ENCODE measurements at places on chromosomes 5 and 9.

DNA sequence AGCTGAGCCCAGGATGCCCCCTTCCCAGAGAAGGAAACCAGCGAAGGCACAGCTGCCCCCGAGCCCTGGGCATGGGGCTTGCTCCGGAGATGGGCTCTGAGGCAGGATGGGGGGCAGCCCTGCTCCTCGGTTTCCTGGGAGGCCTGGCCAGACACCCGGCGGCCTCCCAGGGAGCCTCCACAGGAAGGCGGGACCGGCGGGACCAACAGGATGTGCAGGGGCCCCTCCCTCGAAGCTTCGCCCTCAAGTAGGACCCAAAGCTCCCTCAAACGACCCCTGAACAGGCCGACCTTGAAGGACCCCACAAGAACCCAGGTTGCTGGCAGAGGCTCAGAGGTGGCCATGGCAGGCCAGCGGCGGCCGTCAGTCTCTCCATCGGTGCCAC, 11.7 kb downstream of the EXD3 start:
- no peak for DNase-seq

GRCh38 chr9:89622933-89623861, 18.4 kb downstream of the GADD45G start:
- DNase-seq, result no peak

- no peak for DNase-seq
Measured at GRCh38 chr9:18554244-18554643, 80.3 kb downstream of the ADAMTSL1 start.

- no peak for DNase-seq
Measured at GRCh38 chr5:157571357-157571827, 4.2 kb downstream of the ADAM19 start.

GRCh38 chr9:112720113-112720780, 2.3 kb upstream of the INIP start:
- DNase-seq, result no peak
